NCI-H2081 (cell line): ENCODE measurements at places on chromosomes 4 and X.

GRCh38 chrX:51047950-51048349 lies 137.4 kb downstream of the BMP15 start:
- DNase-seq = no peak

GRCh38 chr4:175561696-175562095 lies 250.4 kb downstream of the GPM6A start:
- no peak for DNase-seq

DNA sequence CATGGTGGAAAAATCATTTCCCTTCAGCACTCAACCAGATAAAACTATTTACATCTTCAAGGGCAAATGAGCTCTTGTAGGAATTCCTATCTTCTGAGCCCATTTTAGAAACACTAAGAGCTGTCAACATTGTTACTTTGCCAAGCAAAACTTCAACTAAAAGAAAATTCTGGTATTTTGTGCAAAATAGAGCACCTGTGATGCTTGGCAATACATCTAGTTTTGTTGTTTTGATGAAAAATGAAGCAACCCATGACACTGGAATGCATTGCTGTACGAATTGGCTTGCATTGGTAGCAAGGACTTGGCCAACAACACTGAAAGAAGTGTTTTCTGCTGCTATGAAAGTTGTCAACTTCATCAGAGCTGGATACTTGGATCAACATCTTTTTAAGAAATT lies 194.4 kb downstream of the COX18 start:
- no peak for DNase-seq

DNA sequence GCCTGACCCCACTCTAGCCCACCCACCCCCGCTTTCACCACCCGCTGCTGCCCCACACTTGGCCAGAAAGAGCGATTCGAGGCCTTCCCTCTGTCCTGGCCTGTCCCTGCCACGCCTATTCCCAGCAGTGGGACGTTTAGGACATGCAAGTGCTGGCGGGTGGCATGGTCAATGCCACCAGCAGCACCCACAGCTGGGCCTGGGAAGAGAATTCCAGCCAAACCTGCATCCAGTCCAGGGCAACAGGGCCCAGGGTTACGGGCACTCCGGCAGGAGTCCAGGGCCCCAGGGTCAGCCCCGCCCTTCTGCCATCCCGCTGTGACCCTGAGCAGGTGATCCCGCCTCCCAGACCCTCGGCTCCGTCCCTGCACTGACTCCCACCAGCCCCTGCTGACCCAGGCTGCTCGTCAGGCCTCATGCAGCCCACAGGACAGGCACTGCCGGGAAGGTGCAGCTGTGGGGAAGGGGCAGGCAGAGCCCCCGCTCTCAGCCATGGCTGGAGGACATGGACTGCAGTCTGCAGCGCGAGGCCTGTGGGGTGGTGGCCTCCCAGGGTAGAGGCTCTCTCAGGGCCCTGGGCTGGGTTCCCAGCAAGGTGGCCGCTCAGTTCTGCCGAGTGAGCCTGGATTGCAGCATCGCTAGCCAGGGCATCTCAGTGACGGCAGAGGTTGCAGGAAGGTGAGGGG lies 6.8 kb upstream of the HTRA3 start:
- DNase-seq = no peak

- DNase-seq = no peak
Measured at GRCh38 chr4:98632258-98632657, 26.2 kb downstream of the TSPAN5 start.

- DNase-seq = no peak
Measured at GRCh38 chrX:116278826-116279225, 108.3 kb downstream of the AGTR2 start.

GRCh38 chr4:140635606-140636005 lies 66.8 kb upstream of the UCP1 start:
- DNase-seq = no peak

- DNase-seq = no peak
Measured at GRCh38 chr4:187190390-187190789, 466.7 kb upstream of the FAT1 start.

GRCh38 chrX:28391528-28391927 lies 195.7 kb upstream of the IL1RAPL1 start:
- DNase-seq = no peak
